ENCODE measurements at places on chromosomes 6 and 20. TPM values are rescaled to one million over a fixed set of nuclear protein-coding genes. Genes with fewer than 3 reads are reported as not detected.

GRCh38 chr6:168120390-168121302 lies 41.6 kb upstream of the FRMD1 start:
- H3K4me3 ChIP-seq: no peak overlapping the region
- no peaks in the 10 kb centered on the region for H3K36me3 ChIP-seq

DNA sequence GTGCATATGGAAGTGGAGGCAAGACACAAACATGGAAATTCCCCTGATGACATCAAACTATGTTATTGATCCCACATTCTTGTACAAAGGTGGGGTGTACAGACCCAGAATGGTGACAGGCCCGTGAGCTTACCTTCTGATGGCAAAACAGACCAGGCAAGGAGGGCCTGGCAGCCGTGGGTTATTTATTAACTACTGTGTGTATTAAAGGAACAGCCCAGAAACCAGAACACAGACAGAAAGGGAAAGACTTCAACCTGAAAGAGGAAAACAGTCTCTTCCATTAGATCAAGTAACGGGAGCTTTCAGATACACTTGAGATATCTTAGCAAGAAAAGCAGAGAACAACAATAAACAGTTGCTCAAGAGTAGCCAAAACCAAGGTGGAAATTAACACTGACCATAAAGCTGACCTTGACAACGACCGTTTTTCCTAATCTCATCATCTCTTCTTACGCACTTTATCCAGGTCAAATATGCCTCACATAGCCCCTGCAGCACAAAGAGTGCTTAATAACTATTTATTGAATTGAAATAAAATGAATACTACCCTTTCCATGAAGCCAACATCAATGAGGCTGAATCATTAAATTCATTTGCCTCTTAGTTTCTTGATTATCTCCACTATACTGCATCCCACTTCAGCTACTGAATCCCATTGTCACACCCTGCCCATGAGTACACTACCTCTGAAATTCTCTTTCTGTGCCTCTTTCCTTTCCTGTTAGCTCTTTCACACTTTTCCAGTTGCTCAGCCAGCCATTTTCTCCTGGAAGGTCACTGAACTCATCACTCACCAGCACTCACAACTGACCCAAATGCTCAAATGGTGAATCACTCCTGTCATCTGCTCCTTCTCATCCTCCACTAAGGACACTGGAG lies 67.4 kb downstream of the MOXD1 start:
- no peaks in the 10 kb centered on the region for H3K36me3 ChIP-seq
- H3K4me3 ChIP-seq: no peak overlapping the region
- H3K27me3 ChIP-seq: no peaks in the 10 kb centered on the region
- no peaks in the 10 kb centered on the region for H3K4me1 ChIP-seq
- DNase-seq: no peak

- DNase-seq: no peak
- H3K27ac ChIP-seq: no peak overlapping the region
- H3K36me3 ChIP-seq: no peaks in the 10 kb centered on the region
- no peaks in the 10 kb centered on the region for H3K4me1 ChIP-seq
These were observed 124.4 kb upstream of the AFDN start for GRCh38 chr6:167702241-167702827.

DNA sequence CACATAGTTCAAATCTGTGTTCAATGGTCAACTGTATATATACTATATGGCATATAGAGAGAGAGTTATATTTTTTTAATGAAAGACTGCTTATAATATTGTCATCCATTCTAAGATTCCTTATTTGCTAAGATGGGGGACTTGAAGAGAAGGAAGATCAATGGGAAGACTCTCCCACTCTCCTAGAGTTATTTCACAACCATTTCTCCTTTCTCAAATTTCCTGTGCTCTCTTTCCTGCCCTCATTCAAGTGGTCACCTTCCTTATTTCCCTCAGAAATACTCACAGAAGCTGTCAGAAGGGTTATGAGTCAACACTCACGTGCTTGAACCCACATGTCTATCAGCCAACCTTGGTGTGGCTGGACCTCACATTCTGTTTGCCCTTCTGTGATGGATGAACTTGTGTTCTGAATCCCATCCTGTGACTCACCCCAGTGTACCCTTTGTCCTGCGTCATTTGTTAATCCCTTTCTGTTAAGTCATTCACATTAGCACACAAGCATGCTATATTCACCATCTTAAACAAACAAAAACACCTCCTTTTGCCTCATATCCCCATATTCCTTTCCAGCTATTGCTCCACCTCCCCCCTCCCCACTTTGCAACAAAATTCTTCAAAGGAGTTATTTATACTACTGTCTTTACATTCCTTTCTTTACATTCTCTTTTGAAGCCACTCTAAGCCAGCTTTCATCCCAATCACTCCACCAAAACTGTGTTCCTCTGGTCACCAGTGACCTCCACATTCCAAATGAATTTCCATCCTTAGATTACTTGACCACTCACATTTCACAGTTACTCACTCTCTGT lies 279.3 kb upstream of the TCF21 start:
- H3K27me3 ChIP-seq: no peaks in the 10 kb centered on the region
- H3K36me3 ChIP-seq: no peaks in the 10 kb centered on the region
- no peak for DNase-seq
- no peak overlapping the region for H3K4me3 ChIP-seq

The CCR6 gene
- total RNA-seq: not detected

The FNDC1 gene
- 2.5 TPM for total RNA-seq

The SEL1L2 gene
- not detected for total RNA-seq
